Activated naive CD4-positive, alpha-beta T cell treated with anti-CD3 and anti-CD28 coated beads, Interleukin-2, amount 50 U/mL, for 72 hours (primary cell): ENCODE measurements at places on chromosomes 3 and 15. TPM values are rescaled to one million over a fixed set of nuclear protein-coding genes. Genes with fewer than 3 reads are reported as not detected.

BCL2A1 gene
- 79.8 TPM for total RNA-seq

ZNF774 gene
- 0.99 TPM for total RNA-seq

DAZL gene
- total RNA-seq: not detected

IL20RB gene
- total RNA-seq: 1.8 TPM

TMEM212 gene
- not detected for total RNA-seq

NANOGP8 gene
- not detected for total RNA-seq

HHATL gene
- not detected for total RNA-seq

- no peak for DNase-seq
Measured at GRCh38 chr3:40124918-40125317, 184.6 kb upstream of the EIF1B start.

- no peak for DNase-seq
Measured at GRCh38 chr3:61674596-61674995, 113.2 kb downstream of the PTPRG start.

GRCh38 chr3:125055331-125055912 is 375 bp downstream of the HEG1 start:
- no peak for DNase-seq

DNA sequence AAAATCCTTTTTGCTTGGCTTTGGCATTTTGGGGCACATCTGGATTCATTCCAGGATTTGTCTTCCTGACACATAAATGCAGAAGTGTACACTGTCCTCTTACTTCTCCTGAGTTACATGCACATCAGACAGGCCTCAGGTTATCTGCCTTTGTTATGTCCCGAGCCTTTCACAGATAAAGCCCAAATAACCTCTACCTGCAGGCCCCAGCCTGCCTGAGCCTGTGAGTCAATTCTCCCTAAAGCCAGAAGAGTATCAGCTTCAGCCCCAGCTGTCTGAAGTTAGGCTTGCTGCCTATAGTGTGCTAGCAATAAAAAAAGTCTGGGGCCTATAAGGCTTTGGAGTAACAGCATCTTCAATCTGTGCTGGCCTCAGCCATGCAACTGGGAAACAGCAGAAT is 17.7 kb upstream of the GSK3B start:
- no peak for DNase-seq

DNA sequence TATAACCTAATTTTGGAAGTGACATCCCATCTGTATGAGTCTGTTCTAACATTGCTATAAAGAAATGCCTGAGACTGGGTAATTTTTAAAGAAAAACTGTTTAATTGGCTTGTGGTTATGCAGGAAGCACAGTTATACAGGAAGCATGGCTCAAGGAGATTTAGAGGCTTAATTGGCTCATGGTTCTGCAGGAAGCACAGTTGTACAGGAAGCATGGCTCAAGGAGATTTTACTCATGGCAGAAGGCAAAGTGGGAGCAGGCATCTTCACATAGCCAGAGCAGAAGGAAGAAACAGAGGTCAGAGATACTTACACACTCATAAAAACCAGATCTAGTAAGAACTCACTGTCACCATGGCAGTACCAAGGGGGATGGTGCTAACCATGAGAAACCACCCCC is 193.1 kb upstream of the ADAMTS9 start:
- no peak for DNase-seq

GRCh38 chr3:36600404-36600803 is 163.9 kb downstream of the DCLK3 start:
- DNase-seq: no peak
